ENCODE measurements at places on chromosomes 3 and 15. TPM values are rescaled to one million over a fixed set of nuclear protein-coding genes. Genes with fewer than 3 reads are reported as not detected.

DNA sequence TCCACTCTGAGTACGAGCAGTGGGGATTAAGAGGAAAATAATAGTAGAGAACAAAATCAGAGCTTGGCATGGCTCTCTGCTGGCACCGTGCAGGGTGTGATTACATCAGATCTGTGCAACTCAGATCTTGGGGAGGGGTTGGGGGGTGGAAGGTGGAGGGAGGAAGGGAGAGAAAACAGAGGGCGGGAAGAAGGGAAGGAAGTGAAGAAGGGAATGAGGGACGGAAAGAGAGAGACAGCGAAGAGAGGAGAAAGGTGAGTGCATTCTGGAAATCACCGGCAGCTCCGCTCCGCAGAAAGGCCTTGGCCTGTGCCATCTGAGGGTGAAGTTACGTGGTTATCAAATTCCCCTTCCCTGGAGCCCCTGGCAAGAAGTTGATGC, 31.0 kb upstream of the ADAMTS17 start:
- DNase-seq = no peak

DNA sequence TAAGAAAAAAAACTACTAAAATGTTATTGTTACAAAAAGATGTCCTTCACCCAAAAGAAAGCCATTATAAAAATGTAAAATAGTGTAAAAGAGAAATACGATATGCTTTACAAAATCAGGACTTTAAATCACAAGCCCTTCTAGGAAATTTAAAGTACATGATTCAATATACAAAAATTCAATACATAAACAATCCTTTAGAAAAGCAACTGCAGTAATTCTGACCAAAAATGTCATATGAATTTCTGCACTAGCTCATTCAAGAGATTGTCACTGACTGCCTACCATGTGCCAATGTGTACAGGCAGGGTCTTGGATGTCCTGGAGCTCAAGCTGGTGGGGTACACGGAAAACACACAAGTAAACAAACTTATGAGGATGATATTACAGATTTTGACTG, 2.5 kb downstream of the MORC1 start:
- DNase-seq = no peak

The DMXL2 gene
- total RNA-seq = 32.8 TPM

DNA sequence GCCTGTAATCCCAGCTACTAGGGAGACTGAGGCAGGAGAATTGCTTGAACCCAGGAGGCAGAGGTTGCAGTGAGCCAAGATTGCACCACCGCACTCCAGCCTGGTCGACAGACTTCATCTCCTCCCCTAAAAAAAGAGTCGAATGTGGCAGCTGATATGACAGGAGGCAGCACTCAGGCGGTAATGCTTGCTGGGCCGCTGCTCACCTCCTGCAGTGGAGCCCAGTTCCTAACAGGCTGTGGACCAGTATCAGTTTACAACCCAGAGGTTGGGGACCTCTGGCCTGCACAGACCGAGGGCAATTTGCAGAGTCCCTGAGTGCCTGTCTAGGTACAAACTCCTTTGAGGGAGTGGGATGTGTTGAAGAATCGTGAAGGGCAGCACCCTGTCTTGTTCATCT, 136.2 kb downstream of the SMAD6 start:
- DNase-seq = no peak

GRCh38 chr3:25527801-25528200, 99.7 kb downstream of the RARB start:
- DNase-seq = no peak

- DNase-seq = peak; percentile 65
Measured at GRCh38 chr15:96893159-96893906, 562.8 kb downstream of the NR2F2 start.

Data from RPMI7951 (cell line).